Cerebellar nuclear complex (tissue), 1 donor: ENCODE measurements at places on chromosomes 1 and 21.

- DNase-seq = no peak
Observed at GRCh38 chr1:1462318-1462966, 9.1 kb upstream of the ATAD3B start.

DNA sequence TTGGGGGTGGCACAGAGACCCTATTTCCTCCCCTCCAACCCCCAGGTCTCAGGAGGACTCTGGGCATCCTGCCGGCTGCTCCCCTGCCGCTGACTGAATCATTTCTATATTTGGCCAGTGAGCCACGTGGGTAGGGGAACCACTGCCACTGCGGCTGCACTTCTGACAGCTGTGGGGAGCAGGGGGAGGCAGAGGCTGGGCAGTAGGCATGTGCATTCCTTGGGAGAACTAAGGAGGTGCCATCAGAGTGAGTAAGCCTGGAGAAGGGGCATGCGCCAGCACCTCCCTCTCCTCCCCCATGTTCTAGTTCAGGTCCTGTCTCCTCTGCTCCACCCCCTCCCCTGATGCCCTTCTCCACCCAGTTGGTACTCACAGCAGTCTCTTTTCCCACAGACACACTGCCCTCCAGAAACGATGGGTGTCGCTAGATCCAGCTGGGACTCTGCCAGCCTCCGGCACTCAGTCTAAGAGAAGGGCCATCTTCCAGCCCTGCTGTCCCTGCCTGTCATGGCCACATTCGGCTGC, 12.0 kb downstream of the PPFIA4 start:
- DNase-seq = no peak

DNA sequence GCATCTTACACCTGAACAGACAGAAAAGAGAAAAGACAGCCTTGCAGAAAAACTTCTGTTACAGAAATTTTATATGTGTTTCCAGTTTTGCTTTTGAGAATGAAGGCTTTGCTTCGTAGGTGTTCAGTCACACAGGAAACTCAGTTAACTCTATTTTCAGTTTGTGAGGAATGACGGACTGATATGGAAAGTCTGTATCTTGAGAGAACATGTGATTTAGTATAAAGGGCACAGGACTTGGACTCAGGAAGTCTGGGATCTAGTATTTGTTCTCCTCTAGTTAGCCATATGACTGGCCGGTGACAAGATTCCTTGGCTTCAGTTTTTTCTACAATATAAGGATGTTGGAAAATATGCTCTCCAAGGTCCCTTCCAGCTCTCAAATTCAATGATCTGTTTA, 149.1 kb downstream of the OLFM3 start:
- no peak for DNase-seq

GRCh38 chr1:241171991-241172390, 185.0 kb downstream of the RGS7 start:
- DNase-seq = no peak

DNA sequence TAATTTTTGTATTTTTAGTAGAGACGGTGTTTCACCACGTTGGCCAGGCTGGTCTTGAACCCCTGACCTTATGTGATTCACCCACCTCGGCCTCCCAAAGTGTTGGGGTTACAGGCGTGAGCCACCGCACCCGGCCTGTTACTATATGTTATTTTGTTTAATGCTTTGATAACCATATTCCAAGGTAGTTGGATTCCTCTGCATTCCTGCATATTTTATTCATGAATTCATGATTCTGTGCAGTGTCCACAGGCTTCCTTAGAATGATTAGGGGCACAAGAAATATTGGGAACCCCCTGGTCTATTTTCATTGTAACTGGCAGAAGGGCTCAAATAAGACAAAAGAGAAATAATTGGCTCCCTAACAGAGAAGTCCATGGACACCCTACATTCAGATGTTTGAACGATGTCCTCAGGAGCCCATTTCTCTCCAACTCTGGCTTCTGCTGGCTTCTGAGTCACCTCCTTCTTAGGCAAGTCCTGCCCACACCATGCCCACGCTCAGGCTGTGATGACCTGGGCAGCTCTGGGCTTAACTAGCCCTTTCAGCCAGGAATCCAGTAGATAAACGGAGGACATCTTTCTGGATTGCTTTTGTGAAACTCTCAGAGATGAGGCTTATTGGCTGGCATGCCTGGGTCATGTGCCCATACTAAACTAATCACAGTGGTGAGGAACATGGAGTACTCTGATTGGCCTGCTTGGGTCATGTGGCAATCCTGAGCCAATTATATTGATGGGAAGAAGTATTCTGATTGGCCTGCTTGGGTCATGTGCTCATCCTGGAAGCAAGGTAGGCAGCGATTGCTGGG, 32.6 kb downstream of the TNFRSF8 start:
- no peak for DNase-seq

DNA sequence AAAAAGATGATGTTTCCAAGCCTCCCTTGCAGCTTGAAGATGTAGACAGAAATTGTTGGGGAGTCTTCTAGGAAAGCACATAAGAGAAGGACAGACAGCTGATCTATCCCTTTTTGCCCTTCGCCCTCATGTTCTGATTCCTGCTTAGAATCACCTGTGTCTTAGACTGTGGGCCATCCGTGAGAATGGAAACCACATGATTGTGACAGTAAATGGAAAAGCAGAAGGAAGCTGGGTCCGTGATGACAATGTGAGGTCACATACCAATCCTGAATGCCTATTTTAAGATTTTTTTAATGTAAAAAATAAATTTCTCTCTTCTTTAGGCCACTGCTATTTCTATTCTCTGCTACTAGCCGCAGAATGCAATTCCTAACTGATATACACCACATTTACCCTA, 67.7 kb upstream of the C1orf87 start:
- DNase-seq = no peak

DNA sequence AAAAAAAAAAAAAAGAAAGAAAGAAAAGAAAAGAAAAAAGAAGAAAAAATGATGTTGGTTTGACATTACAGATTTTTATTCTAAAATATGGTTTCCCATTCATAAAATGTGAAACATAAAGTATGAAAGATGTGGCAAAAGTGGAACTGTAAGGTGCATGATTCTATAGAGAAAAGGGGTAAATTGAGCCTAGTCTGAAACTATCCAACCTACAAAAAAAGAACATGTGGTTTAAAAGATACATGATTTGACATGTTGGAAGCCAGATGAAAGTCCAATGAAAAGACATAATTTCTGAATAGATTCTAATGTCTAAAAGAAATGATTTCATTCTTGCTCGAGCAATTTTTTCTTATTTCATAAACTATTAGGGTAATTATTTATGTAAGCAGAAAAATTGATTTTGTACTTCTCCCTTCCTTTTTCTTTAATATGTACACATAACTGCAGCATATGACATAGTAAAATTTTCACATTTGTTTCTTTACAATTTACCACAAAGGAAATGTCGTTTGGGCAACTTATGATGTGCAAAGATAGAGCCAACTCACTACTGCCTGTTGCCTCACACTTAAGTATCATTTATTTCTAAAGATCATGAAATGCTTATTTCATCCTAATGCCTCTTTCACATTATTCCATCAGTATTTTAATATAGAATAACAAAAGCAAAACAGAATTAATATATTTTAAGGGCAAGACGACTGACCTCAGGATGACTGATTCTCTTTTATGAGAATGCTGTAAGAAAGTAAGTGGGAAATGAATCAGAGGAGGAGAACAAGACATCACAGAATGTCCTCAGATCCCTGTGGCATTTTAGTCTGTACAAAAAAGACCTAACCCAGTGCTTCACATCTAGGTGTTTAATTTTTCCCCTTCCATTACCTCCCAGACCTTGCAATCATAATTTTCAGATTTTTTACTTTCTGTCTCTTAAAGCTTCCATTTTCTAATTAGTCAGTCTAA, 165.8 kb upstream of the HMCN1 start:
- DNase-seq = no peak

DNA sequence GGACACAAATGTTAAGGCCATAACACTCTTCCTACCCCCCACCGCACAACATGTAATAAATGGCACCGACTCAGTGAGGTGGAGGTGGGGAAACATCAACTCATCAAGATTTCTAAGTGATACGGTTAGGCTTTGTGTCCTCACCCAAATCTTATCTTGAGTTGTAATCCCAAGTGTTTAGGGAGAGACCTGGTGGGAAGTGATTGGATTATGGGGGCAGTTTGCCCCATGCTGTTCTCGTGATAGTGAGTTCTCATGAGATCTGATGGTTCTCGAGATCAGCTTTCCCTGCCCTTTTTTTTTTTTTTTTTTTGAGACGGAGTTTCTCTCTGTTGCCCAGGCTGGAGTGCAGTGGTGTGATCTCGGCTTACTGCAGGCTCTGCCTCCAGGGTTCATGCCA, 51.0 kb upstream of the ACTL8 start:
- no peak for DNase-seq
